T-helper 2 cell treated with Interferon-gamma antibody and Interleukin-4, amounts not matched to agents 100 ng/mL and 5 ng/mL, for 36 hours (primary cell): ENCODE measurements at places on chromosomes 5 and 9. TPM values are rescaled to one million over a fixed set of nuclear protein-coding genes. Genes with fewer than 3 reads are reported as not detected.

SAXO1 gene
- total RNA-seq = not detected in 2 replicates

ANXA2R gene
- 26.2 and 26.6 TPM in 2 replicates for total RNA-seq

FOXI1 gene
- not detected in 2 replicates for total RNA-seq

RAPGEF1 gene
- 129 and 131 TPM in 2 replicates for total RNA-seq

ZBTB34 gene
- 8.2 TPM in 2 replicates for total RNA-seq
